Esophagus mucosa (tissue), 1 donor: ENCODE measurements at places on chromosomes 7 and 10. TPM values are rescaled to one million over a fixed set of nuclear protein-coding genes. Genes with fewer than 3 reads are reported as not detected.

DNA sequence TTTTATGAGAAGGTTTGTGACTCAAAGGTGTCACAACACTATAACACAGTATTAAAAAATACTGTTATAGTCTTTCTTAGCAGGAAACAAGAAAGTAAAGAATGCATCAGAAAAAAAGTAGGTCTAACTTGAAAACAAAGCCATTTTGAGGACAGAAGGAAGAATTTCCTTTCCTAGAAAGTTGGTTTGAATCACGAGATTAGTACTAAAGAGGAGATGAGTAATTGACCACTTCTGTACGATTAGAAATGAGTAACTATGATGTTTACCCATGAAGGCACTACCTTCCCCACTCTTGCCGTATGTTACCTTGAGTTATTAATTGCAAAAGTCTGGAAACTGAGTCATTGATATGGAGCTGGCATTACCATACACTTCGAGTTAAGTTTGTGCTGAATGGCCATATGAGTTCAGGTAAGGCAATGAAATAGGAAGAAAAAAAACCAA is 65.2 kb downstream of the FAM185A start:
- ATAC-seq: no peak

DNA sequence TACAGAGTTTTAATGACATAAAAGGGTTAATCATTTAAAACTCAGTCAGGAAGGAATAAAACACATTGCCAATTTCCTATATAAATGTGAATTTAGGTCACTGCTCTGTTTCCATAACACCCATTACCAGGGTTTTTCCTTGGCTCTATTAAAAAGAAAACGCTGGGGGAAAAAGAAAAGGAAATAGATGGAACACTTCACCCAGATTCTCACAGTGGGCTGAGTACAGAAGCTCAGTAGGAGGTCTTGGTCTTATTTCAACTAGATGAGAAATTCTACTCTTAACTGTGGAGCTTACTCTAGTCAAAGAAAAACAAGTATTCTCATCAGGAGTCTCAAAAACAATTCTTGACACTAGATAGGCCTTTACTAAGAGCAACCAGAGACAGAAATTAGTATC is 36.5 kb downstream of the GLUD1 start:
- ATAC-seq: no peak

GRCh38 chr7:17063045-17063383 is 181.2 kb upstream of the AGR3 start:
- ATAC-seq: no peak

DNA sequence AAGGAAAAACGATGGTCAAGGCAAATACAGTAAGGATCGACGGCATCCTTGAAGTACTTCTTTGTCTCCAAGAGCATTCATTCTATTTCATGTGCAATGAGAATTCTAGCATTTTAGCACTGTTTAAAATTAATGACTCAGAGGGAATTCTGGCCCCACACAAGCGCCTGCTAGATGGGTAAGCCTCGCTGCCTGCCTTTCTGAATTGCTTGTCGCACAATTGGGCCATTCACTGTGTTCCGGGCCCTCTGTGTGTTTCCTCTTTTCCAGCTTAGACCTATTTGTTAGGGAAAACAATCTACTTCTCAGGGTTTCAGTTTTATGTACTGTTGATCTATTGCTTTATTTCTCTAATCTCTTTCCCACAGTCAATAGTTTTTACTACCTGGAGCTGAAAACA is 204.7 kb upstream of the ZNF32 start:
- ATAC-seq: no peak

DNA sequence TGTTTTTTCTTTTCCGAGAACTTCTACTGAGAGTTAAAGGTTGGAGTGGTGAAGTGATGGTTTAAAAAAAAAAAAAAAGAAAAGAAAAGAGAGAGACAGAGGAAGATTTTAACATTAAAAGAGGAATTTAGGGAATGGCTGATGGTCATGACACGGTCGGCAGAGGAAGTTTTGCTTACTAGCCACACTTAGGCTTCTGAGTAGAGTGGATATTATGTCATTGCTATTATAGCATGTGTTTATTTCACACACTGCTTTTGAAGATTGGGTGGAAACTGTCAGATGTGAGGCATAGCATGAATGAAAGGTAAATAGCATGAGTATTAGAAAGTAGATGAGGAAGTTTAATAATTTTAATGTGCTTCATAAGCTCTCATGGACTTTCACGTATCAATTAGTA is 2.5 kb downstream of the KAT6B start:
- ATAC-seq: no peak

- ATAC-seq: no peak
Observed at GRCh38 chr10:111023060-111023459, 53.8 kb upstream of the ADRA2A start.

DNA sequence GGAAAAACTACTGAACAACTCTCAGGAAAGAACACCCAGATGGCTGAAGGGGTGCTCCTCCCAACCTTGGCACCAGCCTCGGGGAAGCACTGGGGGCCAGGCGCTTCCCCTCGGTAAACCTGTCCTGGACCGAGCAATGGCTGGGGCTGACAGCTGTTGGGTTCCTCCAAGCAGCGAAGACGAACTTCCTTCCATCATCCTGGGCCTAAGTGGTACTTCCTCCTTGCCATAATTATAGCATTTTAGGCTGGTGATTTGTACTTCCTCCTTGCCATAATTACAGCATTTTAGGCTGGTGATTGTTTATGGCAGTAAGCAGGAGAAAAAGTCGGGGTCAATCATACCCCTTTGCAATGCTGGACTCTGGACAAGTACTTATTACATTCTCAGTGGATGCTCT is 69.3 kb downstream of the MYOF start:
- no peak for ATAC-seq

ASB4 gene
- total RNA-seq: not detected

GRM3 gene
- not detected for total RNA-seq
